Stomach (tissue), 19 donors: ENCODE measurements at places on chromosomes 4 and X. TPM values are rescaled to one million over a fixed set of nuclear protein-coding genes. Genes with fewer than 3 reads are reported as not detected.

DNA sequence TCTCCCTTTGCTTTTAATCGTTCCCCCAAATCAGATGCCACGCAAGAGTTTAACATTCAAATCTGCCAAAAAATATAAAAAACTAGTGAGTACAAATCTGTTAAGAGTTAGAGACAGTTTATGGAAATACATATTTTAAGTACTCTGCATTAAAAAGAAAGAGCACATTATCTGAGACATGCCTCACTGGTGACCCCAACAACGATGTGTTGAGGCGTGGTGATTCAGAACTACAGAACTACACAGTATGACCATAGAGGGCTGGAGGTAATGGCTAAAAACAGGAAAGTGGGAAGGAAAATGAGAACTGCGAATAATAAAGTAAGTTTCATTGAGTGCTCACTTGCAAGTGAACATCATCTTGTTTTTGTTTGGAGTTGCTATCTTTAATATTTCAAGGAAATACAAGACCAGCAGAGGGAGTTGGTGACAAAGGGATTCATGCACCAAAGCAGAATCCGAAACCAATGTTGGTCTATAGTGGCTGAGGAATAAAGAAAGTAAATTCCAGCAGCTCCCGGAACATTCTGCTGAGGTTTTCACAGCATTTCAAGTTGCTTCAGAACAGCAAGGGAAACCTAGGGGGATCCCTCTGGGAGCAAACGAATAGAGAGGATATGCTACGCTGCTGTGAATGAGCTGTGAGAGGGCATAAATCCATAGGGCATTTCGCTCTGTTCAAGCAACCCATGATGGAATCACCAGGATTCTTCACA lies 92.2 kb downstream of the DCHS2 start:
- peak; percentile 78 for DNase-seq

SLC2A9 gene
- 3.0 TPM for polyA plus RNA-seq

FRMD7 gene
- polyA plus RNA-seq = not detected

GRCh38 chr4:2042204-2042946 lies 16.8 kb upstream of the NAT8L start:
- DNase-seq = peak; percentile 69

FAM241A gene
- 6.7 TPM for polyA plus RNA-seq

- DNase-seq = no peak
Observed at GRCh38 chr4:52299120-52299519, 248.0 kb downstream of the SPATA18 start.

DNA sequence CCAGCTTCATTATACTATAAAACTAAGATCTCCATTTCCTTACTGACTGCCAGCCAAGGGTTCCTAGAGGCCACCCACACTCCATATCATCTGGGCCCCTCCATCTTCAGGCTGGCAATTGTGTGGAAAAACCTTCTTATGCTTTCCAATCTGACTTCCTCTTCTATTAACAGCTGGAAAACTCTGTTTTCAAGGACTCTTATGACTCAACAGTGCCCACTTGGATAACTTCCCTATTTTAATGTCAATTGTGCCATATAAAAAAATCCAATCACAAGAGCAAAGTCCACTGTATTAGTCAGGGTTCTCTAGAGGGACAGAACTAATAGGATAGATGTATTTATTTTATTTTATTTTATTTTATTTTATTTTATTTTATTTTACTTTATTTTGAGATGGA lies 41.0 kb upstream of the CPEB2 start:
- no peak for DNase-seq

IL13RA2 gene
- 0.10 TPM for polyA plus RNA-seq

PHKA2 gene
- polyA plus RNA-seq = 14.4 TPM

FAM184B gene
- polyA plus RNA-seq = not detected

TDO2 gene
- 0.56 TPM for polyA plus RNA-seq

RIPPLY1 gene
- not detected for polyA plus RNA-seq

RAB41 gene
- polyA plus RNA-seq = not detected

- DNase-seq = no peak
Observed at GRCh38 chr4:88696630-88697029, 999 bp downstream of the NAP1L5 start.

CACNA1F gene
- polyA plus RNA-seq = 0.18 TPM

TMPRSS11D gene
- polyA plus RNA-seq = not detected

DNA sequence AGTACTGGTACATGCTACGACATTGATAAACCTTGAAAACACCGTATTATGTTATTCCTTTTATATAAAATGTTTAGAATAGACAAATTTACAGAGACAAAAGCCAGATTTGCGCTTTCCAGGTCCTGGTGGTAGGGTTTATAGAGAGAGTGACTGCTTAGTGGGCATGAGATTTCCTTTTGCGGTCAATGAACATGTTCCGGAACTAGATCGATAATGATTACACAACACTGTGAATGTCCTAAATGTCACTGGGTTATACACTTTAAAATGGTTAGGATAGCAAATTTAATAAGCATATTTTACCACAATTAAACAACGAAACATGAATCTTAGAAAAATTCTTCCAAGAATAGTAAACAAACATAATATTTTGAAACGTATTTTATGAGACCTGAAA lies 77.3 kb downstream of the MAGEA10 start:
- DNase-seq = no peak

FMR1 gene
- polyA plus RNA-seq = 11.9 TPM

XAGE1B gene
- polyA plus RNA-seq = not detected

NBDY gene
- polyA plus RNA-seq = 30.8 TPM

GRCh38 chr4:128608006-128608405 lies 201.5 kb upstream of the JADE1 start:
- DNase-seq = no peak

ADAM29 gene
- polyA plus RNA-seq = not detected

AKAP4 gene
- polyA plus RNA-seq = not detected

- DNase-seq = no peak
Observed at GRCh38 chr4:26093551-26093950, 179.5 kb downstream of the SMIM20 start.

GRCh38 chr4:126627255-126627654 lies 1005.5 kb upstream of the INTU start:
- no peak for DNase-seq

FGF13 gene
- polyA plus RNA-seq = 11.2 TPM

ITGB1BP2 gene
- 3.7 TPM for polyA plus RNA-seq

DNA sequence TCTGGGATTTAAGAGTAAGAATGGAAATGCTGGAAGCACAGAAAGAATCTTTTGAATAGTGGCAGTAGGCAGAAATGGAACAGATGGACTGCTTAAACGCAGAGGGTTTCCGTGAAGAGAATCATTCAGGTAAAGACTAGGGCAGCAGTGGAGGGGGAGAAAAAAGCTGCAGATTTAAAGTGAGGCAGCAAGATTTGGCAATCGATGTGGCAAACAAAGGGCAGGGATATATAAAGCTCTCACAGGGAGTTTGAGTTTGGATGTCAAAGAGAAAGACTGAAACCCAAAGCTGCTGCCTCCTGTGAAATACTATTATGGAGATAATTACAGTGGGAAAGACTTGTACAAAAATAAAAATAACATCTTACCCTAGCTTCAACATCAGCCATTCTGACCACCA lies 384.0 kb downstream of the CENPC start:
- no peak for DNase-seq

DNA sequence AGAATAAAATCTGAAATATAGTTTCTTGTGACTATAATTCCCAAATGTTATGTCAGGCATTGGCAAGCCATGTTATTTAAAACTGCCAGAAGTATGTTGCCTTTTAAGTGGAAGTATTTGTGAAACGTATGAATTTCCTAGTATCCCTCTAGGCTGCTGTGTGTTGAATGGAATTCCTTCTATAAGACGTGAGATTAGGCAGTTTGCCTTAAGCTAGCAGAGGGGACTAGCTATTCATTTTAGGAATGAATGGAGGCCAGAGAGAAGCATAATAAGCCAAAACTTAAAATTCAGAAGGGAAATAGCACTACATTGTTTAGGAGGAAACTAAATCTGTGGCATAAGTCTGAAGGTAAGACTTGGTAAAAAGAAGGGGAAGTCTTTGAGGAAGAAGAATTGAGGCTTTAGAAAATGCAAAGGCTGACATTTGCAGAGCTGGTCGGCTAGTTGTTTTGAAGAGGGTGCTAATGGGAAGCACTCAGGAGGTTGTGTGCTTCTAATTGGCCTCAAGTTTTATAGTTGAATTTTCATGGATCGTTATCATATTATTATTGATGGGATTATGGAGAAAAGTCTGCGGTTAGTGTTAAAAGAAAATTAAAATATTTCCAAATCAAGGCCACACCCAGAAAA lies 57.1 kb downstream of the TMEM131L start:
- DNase-seq = peak; percentile 73

GRCh38 chrX:134431894-134432293 lies 28.1 kb upstream of the HPRT1 start:
- no peak for DNase-seq
